ENCODE measurements at places on chromosomes 16 and 17.

- no peak for DNase-seq
These were observed at the start of gene HS3ST2 for GRCh38 chr16:22813948-22814710. Gene HS3ST2, plus strand, starts transcription at chr16:22814162. Its CDS starts 449 bp downstream, at chr16:22814611.

DNA sequence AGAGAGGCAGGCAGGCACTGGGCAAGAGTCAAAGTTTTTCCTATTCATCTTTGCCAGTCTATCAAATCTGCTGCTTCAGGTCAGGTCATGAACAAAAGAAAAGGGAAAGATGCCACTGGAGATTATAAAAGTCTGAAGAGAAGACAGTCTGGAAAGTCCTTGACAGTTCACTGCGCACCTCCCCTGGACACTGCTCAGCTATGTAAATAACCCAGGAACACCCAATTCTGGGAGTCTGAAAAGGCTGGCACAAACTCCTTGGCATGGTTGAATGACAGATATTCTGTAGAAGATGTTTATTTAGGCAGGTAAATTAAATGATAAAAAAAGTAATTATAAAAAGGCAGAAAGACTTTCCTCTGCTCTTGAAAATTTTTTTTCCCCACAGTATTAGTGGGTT, 5.2 kb upstream of the CORO6 start:
- DNase-seq, result no peak

GRCh38 chr16:85114909-85115567, 2.8 kb upstream of the CIBAR2 start:
- DNase-seq, result peak; percentile 92

GRCh38 chr17:55053855-55054254, 85.3 kb downstream of the STXBP4 start:
- peak; percentile 16 for DNase-seq

DNA sequence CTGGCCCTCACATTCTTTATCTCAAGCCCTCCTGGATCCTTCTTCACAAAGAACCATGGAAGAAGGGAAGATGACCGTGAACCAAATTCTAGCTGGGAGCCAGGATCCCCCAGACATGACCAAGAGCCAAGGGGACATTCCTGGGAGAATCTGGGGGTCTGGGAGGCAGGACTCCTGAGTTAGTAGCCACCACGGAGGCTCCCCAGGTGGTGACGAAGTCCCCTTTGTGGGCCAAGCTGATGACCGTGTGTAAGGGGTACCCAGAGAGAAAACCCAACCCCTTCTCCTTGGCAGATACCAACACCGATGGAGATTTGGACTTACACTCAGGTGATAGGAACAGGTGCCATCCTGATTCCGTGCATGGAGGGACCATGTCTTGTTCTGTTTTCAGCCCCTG, 6.8 kb upstream of the GFAP start:
- no peak for DNase-seq

DNA sequence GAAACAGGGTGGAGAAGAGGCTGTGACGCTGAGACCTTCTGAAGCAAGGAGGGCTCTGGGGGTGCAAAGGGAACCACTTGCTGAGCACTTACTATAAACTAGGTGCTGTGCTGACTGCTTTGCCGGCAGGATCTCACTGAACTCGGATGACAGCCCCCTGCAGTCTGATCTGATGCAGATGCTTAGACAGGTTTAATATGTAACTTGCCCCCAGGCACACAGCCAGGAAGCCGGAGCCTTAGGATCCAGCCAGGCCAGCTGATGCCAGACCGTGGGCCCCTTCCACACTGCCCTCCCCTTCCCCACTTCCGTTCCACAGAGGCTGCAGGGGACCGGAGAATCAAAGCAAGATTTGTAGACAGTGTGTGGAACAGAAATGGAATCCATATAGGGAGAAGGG, 23.1 kb downstream of the SPACA3 start:
- no peak for DNase-seq

GRCh38 chr17:27506348-27507218, 50.3 kb downstream of the KSR1 start:
- DNase-seq, result peak; percentile 44

DNA sequence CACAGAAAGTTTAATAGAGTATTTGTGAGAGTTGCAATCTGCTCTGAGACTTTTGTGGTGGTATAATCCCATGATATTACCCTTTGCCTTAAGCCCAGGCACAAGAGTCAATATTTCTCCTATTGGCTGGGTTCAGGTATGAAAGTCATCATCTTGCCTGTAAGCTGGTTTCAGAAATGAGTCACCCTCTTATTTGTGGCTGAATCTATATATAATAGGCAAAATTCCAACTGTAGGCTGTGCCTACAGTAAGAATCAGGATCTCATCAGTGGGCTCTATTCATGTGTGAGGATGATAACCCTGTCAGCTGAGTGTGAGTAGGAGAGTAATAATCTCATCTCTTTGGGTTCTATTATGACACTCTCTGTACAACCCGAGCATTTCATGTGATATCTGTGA, 2103.1 kb downstream of the TP53TG3F start:
- DNase-seq, result no peak

DNA sequence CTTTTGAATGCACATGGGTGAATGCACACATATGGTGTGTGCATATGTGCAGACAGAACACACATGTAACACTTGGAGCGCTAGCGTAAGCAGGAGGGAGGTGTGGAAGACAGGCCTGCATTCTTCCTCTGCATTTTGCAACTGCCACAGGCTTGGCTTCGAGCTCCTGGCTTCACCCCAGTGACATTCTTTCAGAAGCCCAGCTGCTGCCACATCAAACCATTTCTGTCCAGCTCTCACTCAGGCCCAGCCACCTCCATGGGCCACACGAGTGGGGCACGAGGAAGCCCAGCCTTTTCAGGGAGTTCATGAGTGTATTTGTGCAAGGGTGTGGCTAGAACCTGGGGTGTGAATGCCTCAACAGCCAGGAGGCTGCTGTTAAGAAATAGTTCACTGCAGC, 18.8 kb downstream of the LGALS3BP start:
- DNase-seq, result no peak

- DNase-seq, result no peak
These were observed 767.6 kb upstream of the EEF2KMT start for GRCh38 chr16:5865236-5865635.

DNA sequence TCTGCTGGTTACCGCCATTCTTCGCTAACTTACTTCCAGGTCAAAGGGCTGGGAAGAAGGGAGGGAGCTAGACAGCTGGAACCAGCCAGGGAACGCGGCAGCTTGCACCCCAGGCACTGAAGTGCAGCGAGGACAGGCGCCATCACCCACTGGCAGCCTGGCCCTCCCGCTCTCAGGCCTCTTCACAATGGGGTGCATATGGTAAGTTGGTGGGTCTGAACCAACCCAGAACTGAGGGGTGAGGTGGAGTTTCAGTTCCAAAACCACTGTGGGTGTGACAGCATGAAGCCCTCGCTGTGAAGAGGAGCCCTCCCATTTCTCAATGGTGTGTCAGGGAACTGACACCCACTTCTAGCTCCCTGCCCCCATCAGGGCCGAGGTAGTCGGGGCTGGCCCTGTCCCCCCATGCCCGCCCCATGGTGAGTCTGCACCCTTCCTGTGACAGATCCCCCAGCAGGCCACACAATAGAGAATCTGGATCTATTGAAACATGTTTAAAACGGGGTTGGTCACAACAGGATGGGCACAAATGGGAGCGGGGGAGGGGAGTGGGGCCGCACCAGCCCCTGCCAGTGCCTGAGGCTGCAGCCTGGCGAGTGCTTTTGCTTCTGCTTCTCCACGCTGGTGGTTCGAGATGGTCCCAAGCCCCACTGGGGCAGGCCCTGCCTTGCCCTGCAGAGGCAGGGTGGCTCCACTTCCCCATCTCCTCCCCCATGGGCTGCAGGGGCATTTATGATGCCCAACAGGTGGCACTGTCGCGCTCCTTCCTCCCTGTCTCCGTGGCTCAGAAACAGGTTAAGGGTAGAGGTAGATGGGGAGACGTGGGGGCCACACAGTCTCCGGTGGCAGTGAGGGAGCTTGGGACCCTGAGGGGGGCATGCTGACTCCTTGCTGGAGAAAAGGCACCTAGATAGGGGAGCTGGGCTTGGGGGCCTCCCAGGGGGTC, 2.3 kb downstream of the LIMD2 start:
- DNase-seq, result peak; percentile 93

GRCh38 chr16:12110361-12111107, 134.0 kb downstream of the SNX29 start:
- DNase-seq, result no peak

DNA sequence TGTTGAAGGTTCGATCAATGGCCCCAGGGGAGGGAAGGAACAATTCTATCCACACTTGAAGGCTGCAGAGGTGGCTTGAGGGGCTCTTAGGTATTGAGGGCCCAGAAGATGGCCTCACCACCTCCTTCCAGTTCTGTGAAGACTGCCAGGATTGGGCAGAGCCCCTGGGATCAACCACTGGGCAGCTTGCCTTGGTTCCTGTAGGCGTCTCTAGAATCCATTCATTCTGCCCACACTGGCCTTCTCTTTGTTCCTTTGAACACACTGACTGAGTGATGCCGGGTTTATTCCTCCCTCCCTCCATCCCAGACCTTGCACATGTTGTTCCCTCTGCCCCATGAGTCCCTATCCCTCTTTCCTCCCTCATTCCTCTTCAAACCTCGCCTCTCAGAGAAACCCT, 50.5 kb downstream of the SYT17 start:
- no peak for DNase-seq

DNA sequence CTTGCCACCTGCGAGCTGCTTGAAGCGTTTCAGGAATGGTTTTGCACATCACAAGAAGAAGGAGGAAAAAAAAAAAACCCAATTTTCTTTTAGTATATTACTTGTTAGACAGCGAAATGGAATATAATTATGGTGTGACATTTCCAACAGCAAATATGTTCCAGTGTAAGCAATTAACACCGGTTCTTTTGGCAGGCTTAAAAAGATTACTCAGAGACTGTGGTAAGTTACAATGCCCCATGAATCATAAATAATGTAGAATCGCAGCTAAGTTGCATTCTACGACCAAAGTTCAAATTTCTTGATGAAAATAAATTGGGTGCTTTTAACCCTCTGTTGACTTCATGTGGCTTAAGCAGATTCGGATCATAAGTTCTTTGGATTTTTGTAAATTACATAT, 245.2 kb downstream of the XYLT1 start:
- no peak for DNase-seq

DNA sequence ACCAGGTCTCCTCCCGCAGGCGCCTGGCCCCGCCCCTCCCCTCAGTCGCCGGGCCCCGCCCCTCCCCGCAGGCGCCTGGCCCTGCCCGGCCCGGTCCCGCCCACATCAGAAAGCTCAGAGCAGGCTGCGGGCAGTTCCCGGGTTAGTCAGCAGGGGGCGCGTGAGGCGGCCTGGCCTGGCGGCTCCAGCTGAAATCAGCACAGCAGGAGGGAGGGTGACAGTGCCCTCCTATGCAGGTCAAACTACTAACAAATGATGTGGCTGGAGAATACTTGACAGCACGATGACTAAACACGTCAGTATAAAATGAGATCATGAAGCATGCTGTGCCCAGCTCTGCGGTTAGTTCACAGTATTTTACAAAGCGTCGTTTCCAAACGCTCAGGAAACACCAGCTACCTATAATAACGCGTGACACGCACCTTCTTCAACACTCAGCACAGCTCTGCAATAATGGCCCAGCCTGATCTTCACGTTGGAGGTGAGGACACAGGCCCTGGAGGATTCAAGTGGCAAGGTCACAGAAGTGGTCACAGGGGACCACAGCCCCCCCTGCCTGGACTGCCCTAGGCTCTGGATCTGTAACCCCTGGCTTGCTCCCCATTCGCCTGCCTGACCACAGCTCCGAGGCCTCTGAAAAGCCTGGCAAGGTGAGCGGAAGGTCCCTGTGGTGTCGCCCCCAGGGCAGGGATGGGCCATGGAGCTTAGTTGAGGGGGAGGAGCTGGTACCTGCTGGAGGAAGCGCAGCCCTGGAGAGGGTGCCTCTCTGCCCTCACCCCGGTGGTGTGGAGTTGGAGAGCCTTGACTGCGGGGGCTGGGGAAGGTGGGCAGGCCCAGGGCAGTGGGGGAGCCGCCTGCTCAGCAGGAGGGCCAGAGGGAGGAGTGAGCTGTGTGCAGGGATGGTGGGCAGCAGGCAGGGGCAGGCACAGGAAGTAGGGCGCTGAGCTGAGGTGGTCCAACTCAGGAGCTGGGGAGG, 81.2 kb downstream of the KCNJ12 start:
- DNase-seq, result peak; percentile 63

GRCh38 chr17:75061055-75061438, 14.0 kb downstream of the KCTD2 start:
- no peak for DNase-seq

DNA sequence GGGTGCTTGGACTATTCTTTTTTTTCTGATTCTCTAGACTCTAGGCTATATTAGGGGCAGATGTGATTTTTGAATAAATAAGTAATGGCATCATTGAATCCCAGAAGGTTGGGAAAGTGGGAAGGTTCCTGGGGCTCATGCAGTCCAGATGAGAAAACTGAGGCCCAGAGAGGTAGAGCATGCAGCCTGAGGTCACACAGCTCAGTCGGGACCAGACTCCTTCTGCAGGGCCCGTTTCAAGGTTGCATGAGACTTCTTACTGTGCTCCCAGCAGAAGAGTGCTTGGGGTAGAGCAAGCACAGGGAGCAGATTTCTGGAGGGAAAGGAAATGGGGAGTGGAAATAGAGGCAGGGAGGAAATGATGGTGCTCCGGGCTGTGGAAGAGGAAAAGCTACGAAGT, 59.8 kb downstream of the MGAT5B start:
- no peak for DNase-seq

DNA sequence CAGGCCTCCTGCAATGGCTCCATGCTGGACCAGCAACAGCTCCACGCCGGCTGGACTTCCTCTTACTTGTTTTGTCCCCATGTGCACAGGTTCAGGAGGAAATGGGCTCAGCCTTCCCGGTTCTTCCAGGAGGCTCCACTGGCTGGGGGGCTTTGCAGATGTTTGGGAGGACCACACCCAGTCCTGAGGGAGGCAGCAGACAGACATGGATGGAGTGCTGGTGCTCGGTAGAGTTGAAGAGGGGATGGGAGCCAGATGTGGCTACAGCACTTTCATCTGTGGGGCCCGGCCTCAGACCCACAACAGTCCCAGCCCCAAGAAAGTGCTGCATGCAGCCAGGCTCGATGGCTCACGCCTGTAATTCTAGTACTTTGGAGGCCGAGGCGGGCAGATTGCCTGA, 21.8 kb downstream of the NARF start:
- DNase-seq, result no peak

- DNase-seq, result peak; percentile 81
These were observed 20.7 kb downstream of the TMEM235 start for GRCh38 chr17:78252111-78252634.

DNA sequence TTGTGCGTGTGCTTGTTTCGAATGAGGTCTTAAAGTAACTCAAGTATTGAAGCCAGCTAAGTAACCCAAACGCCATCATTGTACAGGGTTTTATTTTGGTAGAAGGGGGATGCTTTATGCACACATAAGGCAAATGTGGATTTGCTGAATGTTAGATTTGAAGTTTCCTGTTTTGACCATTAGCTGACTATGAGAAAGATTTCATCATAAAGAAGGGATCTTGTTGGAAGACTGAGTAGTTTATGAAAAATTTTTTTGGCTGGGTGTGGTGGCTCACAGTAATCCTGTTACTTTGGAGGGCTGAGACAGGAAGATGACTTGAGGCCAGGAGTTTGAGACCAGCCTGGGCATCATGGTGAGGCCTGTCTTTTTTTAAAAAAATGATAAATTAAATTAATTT, 10.0 kb upstream of the ZFP3 start:
- DNase-seq, result no peak

GRCh38 chr16:28951410-28951943, 740 bp downstream of the NFATC2IP start:
- DNase-seq, result no peak

- no peak for DNase-seq
These were observed 6.5 kb downstream of the CD300A start for GRCh38 chr17:74472890-74473289.

Data from NAMALWA (cell line).